Memory B cell (primary cell): ENCODE measurements at places on chromosomes 4 and X.

GRCh38 chr4:158630893-158631292 lies 40.8 kb downstream of the C4orf46 start:
- DNase-seq: no peak

GRCh38 chrX:112857478-112857878 lies 16.8 kb upstream of the AMOT start:
- no peak for DNase-seq

DNA sequence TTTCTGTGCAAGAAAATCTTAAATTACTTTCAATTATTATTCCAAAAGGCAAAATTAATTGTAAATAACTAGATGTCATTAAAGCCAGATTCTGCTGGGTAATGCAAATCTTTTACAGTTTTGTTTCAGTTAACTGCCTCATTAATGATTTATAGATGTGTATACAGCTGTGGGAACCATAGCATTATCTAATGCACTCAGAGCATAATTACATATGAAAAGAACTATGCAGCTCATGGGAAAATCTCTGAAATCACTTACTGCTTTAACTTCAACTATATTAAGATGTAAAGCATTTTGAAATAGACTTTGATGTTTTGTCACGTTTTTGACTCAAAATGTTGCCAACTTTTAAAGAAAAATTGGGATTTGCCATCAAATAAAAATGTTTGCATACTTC lies 630.3 kb upstream of the KLHL4 start:
- no peak for DNase-seq

GRCh38 chr4:133910165-133910564 lies 291.4 kb downstream of the PABPC4L start:
- DNase-seq: no peak

DNA sequence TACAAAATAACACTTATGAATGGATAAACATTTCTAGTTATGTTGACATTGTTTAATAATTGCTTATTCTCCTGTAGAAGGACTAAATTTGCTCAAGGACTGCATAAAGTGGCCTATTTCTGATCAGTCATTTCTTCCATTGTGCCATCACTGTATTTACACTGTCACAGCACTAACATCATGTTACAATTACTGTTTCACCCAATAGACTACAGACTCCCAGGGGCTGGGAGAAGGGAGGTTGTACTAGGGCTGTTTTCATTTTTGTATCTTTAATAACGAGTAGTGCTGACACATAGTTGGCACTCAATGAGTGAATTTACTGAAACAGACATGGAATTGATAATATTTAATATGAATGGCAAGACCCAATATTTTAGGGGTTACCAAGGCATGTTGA lies 139.5 kb downstream of the SLC10A7 start:
- DNase-seq: no peak

GRCh38 chrX:47607091-47607490 lies 12.6 kb downstream of the SYN1 start:
- no peak for DNase-seq

DNA sequence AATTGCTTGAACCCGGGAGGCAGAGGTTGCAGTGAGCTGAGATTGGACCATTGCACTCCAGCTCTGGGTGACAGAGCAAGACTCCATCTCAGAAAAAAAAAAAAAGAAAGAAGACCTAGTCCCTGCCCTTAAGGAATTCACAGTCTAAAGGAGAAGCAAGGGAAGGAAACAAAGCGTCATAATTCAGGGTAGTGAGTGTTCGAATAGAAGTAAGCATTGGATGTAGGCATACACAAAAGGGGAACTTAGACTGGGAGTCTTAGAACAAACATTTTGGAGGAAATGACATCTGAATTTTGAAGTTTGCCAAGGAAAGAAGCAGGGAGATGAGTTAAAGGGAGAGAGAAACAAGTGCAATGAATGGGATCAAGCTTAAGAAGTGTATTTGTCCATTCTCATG lies 32.4 kb downstream of the PPM1K start:
- no peak for DNase-seq

GRCh38 chr4:168487282-168488035 lies 7.2 kb upstream of the DDX60L start:
- DNase-seq: no peak

- DNase-seq: no peak
Observed at GRCh38 chrX:148290931-148291330, 209.5 kb upstream of the AFF2 start.

GRCh38 chrX:12970691-12971202 lies 4.2 kb upstream of the TMSB4X start:
- no peak for DNase-seq

- no peak for DNase-seq
Observed at GRCh38 chrX:110675886-110676285, 119.7 kb downstream of the CHRDL1 start.

DNA sequence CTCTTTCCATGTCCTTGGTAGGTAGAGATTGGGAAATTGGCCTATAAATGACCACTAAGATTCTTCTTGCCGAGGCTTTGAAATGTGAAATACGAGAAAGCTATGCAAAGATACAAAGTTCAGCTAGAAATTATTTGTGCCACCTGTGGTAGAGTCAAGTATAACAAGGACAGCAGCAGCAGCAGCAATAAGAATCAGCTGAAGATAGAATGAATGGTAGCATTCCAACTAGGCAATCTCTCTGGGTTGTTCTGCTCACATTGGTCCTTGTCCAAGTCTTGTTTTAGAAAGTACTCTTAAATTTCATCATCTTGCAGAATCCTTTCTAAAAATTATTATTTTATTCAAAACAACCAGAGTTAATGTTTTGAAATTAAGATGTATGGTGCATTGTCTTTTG lies 67.8 kb upstream of the PCDH10 start:
- DNase-seq: no peak

GRCh38 chr4:131093303-131093702 lies 1997.4 kb downstream of the C4orf33 start:
- no peak for DNase-seq

- DNase-seq: peak; percentile 33
Observed at GRCh38 chr4:140719686-140720085, 36.5 kb downstream of the TBC1D9 start.

- no peak for DNase-seq
Observed at GRCh38 chrX:51496501-51497291, at the start of gene NUDT11. Gene NUDT11 (minus strand): TSS chrX:51496592. CDS start chrX:51496444, 148 bp downstream.

DNA sequence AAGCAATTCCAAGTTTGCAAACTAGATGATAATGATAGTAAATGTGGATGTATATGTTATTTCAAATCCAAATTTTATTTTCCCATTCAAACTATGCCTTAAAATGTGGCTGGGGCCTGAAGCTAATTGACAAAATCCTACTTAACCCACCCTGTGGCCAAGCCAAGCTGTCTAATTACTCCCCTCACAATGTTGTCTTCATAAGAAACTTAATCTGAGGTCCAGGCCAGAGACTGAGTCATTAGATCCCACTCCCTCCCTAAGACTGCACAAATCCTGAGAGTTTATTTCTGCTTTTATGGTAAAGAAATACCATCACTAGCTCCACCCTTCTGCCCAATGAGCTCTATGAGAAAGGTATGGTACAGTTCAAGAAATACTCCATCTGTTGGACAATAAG lies 16.6 kb downstream of the SMPX start:
- DNase-seq: no peak

GRCh38 chrX:22404297-22404696 lies 131.6 kb downstream of the CBLL2 start:
- DNase-seq: no peak

DNA sequence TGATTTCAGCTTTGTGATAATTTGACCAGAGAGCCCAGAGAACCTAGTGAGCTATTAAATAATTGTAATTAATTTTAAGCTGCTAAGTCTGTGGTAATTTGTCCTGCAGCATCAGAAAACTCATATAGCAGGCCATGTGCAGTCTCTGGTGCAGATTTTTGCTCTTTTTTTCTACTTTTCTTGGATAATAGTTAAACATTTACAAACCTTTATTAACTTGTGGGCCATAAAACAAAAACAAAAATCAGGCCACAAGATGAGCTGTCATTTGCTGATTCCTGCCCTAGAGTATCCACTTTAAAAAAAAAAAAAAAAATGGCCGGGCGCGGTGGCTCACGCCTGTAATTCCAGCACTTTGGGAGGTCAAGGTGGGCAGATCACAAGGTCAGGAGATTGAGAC lies 99.8 kb downstream of the CLDN22 start:
- DNase-seq: no peak

DNA sequence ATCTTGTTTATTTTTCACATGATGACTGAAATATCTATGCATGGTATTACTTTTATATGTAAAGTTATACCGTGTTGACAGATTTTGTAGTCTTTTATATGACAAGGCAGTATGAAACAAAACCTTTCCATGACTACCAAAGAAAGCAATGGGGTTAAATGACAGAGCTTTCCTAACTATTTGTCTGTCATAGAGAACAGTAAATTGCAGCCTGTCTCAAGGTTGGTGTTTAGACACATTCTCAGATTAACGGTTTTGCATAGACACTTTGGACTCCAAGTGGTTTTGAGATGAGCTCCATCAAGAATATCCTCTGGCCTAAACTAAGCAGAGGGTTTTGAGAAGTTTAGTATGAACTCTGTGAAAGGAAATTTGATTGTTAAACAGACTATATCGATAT lies 180.7 kb upstream of the TENM3 start:
- no peak for DNase-seq

GRCh38 chrX:133232331-133232730 lies 14.2 kb upstream of the TFDP3 start:
- DNase-seq: no peak

DNA sequence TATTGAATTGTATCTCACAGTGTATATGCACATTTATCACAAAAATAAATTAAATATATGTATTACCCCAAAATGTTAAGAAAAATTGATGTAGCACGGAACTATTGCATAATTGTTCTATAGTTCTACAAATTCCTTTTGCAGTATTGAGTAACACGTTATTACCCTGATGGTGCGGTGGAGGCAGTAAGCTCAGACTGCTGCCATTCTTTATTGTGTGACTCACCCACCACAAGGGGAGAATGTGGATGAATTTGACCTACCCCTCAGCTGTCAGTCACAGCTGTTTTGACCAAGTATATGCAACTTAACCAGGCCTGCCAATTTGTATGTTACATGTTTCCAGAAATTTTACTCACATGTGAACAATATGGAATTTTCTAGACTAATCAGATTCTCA lies 506.6 kb downstream of the SH3BGRL start:
- no peak for DNase-seq
